ENCODE measurements at places on chromosomes 5 and 9.
A peak's percentile ranks its signal among the peaks of the same experiment; 100 is the strongest.

GRCh38 chr9:105557804-105558610, at the start of gene FKTN:
Gene FKTN (plus strand): TSS chr9:105558131. CDS start chr9:105575033, 16,902 bp downstream.
- DNase-seq: peak; percentile 90

DNA sequence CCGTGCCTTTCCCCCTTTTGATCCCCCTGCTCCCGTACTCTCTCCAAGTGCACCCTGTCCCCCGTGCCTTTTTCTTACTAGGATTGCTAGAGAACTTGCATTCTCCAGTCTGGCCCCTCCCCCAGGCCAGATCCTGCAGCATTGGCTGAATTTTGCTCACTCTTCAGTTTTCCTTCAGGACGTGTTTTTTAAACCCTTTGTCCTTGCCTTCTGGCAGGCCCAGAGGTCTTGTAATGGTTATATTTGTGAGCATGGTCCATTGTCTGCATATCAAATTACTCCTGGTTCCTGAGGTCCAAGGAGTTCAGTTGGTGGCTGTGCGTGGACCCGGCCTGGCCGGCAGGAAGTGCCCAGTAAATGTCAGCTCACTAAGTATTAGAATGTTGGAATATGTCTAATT, 606 bp downstream of the TBC1D13 start:
- DNase-seq: no peak

- DNase-seq: no peak
Measured at GRCh38 chr5:172351240-172351778, 67.7 kb upstream of the UBTD2 start.

GRCh38 chr9:129900263-129901027, 65.2 kb downstream of the USP20 start:
- DNase-seq: no peak

DNA sequence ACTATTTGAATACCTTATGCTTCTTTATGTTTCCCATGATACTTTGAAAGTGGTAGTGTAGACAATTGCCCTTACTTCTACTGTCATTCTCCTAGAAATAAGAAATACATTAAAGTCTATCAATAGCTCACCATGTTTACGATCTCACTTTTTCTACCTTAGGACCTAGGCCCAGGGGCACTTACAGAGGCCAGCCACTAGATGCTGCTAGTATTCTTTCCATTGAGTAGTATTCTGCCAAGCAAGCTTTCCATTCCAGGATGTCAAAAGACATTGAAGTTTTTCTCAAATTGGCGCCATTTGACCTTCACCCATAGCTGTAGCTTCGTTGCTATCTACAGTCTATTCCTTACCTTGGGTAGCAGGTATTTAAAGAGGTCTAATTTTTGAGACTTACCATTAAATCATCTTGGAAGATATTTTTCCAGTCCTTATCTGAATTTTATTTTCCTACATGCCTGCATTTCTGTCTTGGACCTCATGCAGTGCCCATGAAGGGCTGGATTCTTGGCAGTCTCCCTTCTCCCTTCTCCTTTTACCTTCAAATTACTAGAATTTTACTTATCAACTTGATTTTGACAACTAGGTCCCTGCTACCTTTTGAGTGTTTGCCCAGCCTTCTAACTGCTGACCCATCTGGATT, 246.0 kb upstream of the NUDT12 start:
- DNase-seq: peak; percentile 48

DNA sequence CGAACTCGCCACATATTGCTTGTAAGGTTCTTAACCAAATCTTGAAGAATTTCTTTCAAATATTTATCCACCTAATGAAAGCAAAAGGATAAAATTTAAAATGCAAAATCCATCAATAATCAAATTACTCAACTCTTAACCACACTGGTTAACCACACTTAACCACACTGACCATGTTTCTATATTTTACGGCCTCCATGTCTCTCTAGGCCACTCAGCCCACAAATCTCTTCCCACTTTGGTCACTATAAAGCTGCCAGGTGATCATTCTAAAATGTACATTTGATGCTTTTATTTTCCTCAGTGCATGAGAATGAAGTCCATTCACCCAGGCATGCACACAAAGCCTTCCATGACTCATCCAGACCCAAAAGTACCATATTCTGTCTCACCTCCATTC, 56.4 kb upstream of the OR2K2 start:
- no peak for DNase-seq

DNA sequence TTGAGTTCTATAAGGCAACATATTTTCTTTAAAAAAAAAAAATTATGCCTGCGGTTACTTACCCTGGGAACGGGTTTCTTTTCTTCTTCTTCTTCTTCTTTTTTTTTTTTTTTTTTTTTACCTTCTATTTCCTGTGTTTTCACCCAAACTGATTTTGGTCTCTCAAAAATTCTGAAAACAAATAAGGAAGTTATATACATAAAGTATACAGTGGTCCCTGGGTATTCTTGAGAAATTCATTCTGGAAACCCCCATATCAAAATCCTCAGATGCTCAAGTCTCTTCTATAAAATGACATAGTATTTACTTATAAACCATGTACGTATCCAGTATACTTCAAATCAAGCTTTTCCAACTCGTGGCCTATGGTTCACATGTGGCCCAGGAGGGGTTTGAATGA, 326.7 kb downstream of the MAT2B start:
- no peak for DNase-seq
